COLO829 (cell line): ENCODE measurements at places on chromosomes 2 and 18.
A peak's percentile ranks its signal among the peaks of the same experiment; 100 is the strongest.

DNA sequence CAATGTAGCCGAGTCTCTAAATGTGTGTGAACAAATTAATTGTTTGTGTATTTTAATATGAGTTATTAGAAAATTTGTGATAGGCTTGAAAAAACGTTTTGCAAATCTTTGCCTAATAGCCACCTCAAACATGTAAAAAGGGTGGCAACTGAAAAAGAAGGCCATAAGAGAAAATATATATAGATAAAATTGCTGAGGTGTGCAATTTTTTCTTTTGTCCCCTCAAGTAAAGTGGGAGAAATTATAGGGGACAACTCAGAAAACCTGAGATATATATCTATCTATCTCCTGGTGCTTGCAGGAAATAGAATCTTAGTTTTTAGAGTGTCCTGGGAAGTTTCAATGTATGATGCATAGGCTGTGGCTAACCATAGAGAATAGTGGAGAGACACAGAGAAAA is 201.4 kb upstream of the LRP1B start:
- no peak for DNase-seq

GRCh38 chr2:152468899-152469692 is 134.1 kb downstream of the FMNL2 start:
- DNase-seq, result no peak

GRCh38 chr2:85619617-85620016 is 3.6 kb downstream of the USP39 start:
- DNase-seq, result no peak

DNA sequence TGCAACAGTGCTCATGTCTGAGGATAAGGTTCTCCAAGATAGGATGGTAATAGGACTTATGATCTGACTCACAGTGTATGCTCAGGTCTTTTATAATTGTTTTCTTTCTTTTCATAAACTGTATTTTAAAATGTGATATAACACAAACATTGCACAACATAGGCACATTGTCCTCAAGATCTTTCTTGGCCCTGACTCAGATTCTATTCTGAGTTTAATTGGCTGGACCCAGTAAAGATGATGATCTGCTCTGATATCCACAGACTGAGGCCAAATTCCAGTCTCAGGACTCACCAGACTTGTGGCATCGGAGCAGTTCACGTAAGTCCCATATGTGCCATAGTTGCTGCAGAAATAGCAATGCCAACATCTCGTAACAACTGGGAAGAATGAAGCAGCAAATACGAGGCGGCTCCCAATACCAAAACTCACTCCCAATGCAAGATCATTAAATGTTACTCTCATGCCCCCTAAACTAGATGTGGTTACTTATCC is 448.9 kb upstream of the SLC14A2 start:
- peak; percentile 20 for DNase-seq

DNA sequence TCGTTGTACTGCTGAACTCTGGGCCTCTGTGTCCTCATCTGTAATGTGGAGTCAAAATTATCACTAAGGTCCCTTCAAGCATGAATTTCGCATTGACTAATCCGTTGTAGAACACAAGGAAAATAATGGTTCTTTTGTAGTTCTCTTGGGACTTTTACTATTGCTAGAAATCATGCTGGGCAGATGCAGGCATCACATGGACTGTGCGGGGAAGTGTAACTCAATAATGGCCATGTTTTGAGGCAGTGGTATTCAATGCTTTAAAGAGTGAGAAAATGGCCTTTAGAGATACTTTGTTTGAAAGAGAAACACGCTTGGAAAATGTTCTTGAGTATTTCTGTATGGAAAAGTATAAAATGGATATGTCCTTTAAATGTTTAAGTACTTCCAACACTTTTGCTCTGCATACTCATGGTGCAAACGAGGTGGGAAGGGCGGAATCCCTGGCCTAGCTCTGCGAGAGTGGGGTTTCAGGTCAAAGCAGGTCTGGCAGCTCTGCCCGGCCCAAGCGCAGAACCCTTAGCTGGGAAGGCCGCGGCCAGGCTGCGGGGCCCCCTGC is 117.3 kb upstream of the MSTN start:
- DNase-seq, result peak; percentile 43

GRCh38 chr2:195532628-195533271 is 124.3 kb upstream of the SLC39A10 start:
- DNase-seq, result no peak

DNA sequence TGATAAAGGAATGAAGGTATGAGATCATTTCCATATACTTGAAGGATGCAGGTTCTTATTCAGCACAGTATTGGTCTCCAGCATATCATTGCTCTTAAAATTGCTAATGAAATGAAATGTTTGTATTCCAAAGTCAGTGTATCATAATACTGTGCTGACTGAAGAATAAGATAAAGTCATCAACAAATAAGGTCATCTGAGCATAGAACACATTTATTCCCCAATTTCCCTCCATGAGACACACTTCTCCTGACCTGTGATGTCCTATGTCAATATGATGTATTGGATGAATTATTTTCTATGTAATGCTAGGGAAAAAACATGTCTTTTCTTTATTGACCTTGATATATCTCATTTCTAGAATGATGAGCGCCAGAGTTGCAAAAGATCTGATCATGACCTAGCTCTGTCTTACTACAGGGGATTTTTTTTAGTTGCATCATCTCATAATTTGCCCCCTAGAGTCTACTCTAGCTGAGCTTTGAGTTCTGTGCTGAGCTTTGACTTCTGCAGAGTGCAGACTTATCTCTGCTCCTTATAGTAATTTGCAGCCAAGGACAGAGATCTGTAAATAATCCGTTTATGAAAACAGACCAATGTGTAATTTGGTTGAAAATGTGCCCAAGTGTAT is 859.8 kb downstream of the TRIB2 start:
- no peak for DNase-seq

GRCh38 chr2:1393321-1393720 is 19.9 kb upstream of the TPO start:
- no peak for DNase-seq

GRCh38 chr2:70381821-70382220 is 80.0 kb upstream of the FAM136A start:
- DNase-seq, result no peak

DNA sequence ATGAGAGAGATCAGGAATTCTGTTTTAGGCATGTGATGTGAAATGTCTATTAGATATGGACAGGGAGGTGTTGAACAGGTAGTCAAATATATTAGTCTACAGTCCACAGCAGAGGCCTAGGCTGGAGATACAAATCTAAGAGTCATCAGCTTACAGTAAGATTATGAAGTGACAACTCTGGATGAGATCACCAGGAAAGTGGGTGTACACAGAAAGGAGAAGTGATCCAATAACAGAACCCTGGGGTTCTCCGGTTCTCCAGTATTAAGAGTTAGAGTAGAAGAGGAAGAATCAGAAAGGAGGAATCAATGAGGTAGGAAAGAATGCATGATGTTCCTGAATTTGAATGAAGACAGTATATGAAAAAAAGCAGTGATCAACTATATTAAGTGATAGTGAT is 362.3 kb downstream of the FIGN start:
- no peak for DNase-seq
